ENCODE measurements at places on chromosomes 7 and 10.

DNA sequence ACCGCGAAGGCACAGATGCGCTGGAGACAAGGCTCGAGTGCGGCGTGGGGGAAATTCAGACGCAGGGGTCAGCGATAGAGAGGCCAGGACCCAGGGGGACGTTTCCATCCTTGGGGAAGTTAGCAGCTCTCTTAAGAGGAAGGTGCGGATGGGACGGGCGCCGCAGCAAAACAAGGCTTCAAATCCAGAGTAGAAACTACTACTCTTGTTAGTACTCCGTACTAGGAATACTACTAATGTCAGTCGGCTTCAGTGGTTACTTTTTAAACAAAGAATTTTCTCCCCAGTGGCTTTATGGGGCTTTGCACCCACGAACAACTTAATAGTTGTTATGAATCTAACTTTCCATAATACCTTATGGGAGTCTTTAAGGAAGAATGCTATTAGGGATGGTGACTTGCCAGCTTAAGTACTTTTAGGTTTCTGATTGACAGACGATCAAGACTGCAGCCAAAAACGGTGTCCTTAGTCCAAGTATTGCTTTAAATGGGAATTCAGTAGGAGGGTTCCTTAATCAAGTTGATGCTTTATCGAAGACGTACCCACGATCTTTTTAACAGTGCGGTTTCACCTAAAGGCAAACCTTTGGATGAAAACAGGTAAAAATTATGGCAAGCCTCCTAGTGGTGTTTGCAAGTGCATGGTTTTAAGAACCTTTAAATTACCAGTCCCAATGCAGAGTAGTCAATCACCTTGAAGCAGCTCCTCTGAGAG lies 812 bp upstream of the IDE start:
- no peak for DNase-seq

GRCh38 chr10:78520737-78521430 lies 487.2 kb downstream of the RPS24 start:
- DNase-seq = no peak

DNA sequence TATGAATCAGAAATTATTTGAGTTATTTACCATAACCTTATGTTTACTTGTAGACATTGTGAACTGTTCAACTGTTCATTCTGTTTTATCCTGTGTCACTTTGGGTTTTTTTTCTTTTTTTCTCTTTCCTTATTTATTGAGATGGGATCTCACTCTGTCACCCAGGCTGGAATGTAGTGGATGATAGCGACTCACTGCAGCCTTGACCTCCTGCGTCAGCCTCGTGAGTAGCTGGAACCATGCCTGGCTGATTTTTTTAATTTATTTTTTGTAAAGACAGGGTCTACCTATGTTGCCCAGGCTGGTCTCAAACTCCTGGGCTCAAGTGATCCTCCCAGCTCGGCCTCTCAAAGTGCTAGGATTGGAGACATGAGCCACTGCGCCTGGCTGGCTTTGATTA lies 97.1 kb downstream of the CSTF2T start:
- DNase-seq = no peak

DNA sequence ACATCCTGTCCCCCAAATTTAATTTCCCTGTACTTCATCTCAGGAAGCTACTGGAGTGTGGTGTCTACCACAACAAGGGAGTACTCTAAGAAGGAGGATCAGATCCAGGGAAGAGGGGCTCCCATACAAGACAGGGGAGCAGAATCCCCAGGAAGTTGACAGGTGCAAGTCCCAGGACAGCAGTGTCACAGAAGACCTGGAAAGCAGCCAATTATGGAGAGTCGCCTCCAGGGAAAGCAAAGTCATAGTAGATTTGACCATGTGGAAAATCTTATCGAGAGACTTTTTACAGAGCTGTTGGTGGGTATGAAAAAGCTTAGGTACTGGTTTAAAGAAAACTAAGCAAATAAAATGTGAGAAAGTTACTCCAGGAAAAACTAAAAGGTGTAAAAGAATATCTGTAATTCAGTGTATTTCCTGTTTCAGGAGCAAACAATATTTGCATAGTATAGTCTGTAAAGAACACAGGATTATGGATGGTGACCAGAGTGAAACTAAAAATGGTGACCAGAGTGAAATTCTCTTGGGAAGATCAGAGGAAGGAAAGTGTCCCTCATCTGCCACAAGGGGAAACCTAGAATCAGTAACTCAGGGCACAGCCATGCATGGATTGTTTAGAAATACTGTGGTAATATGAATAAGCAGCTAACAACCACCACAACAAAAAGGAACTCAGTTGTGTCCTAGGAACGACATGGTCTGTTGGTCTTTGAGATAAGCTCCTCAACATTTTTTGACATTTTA lies 44.5 kb downstream of the LANCL2 start:
- no peak for DNase-seq

DNA sequence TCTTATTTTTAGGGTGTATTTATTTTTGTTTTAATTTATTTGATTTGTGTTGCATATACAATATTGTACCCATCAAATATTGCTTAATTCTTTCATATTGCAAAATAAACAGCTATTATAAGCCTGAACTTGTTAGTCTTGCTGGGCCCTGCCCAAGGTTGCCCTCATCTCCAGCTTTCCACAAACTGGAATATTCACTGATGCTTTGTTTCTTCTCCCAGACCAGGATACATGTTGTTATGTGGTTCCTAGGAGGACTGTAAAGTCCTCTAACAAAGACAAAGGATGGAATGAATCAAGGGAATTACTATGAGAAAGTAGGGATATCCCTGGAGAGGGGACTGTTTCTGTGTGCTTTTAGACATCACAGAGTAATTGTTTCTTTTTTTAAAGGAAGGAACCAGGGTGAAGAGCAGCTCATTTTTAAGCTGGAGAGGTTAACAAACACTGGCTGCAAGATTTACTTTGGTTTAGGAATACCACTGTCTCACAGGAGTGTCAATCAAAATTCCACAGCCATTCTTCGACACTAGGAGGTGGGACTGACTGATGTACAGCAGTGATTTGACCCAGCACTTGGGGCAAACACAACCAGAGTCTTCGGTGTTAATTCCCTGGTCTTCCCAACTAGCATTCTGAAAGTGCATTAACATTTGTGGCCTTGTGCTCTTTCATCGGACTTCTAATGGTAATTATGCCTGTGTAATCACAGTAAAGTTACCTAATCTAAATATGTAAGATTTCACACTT lies 14.8 kb upstream of the CD36 start:
- DNase-seq = no peak

GRCh38 chr10:62792261-62792660 lies 12.3 kb upstream of the ADO start:
- no peak for DNase-seq
